ENCODE measurements at places on chromosomes 12 and 14.

DNA sequence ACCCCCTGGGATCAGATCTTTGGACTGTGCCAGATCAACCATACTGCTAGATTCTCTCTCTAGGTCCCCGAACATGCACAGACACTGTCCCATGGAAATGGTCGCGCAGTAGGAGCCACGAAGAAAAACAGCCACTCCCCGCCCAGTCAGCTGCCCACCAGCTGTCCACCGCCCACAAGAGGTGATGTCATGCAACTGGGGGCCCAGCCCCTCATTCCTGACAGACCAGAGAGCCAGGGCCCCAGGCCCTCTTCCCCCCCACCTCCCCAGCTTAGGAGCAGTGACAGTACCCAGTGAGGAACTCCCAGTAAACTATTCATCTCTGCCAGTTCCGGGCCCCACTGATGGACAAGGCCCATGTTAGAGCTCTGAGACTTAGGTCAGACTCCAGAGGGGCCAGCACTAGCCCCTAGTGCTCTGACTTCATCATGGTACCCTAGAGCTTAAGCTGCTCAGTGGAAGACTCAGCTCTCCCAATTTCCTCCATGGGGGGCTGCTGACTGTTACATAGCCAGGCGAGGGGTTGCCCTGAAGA is 3.7 kb upstream of the TAMALIN start:
- no peak for DNase-seq

GRCh38 chr12:40393026-40393425 is 168.2 kb downstream of the LRRK2 start:
- no peak for DNase-seq

DNA sequence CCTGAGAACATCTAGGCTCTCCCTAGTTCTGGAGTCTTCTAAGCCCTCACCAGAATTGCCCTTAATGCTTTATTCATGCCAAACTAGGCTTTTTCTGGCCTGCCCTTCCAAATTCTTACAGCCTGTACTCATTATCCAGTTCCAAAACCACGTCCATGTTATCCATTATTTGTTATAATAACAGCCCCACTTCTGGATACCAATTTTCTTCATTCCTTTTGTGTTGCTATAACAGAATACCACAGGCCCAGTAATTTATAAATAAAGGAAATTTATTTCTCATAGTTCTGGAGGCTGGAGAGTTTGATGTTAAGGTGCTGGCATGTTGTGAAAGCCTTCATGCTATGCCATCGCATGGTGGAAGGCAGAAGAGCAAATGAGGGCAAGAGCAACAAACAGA is 68.0 kb upstream of the AMIGO2 start:
- DNase-seq, result no peak

DNA sequence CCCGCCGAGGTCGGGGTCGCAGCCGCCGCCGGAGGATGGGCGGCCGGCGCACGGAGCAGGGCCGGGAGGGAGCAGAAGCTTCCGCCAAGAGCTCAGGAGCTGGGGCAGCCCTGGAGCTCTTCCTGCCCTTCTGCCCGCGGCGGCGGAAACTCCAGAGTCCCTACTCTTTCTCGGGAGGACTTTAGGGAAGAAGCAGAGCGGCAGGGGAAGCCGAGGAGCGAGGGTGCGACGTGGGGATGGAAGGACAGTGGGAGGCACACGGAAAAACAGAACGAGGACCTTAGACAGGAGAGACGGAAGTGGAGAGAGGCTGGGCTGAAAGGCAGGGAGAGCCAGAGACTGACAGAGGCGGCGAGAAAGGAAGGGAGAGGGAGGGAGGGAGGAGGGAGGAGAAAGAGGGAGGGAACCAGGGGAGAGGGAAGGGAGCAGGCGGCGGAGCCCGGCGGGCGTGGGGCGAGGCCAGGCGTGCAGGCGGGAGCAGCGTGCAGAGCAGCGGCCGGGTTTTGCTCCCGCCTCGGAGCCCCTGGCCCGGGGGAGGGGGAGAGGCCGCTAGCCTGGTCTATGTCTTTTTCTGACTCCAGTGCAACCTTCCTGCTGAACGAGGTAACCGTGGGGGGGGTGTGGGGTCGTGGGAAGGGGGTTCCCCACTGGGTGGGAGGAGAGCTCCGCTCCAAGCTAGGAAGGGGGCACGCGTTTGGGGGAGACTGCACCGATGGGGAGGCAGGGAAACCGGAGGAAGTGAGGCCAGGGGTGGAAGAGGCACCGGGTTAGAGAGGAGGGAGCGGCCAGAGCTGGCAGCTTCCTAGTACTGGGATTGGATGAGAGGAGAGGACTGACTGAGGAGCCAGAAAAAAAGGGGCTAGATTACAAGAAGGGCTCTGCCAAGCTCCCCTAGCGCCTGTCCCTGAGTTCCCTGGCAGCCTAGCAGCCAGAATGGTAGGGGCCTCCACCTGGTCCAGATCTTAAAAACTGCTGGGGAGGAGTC is 2.9 kb upstream of the CACNB3 start:
- DNase-seq, result no peak

- no peak for DNase-seq
Measured at GRCh38 chr12:122795807-122796206, 21.4 kb downstream of the CCDC62 start.

GRCh38 chr12:65279369-65280112 is 1.1 kb downstream of the MSRB3 start:
- no peak for DNase-seq

DNA sequence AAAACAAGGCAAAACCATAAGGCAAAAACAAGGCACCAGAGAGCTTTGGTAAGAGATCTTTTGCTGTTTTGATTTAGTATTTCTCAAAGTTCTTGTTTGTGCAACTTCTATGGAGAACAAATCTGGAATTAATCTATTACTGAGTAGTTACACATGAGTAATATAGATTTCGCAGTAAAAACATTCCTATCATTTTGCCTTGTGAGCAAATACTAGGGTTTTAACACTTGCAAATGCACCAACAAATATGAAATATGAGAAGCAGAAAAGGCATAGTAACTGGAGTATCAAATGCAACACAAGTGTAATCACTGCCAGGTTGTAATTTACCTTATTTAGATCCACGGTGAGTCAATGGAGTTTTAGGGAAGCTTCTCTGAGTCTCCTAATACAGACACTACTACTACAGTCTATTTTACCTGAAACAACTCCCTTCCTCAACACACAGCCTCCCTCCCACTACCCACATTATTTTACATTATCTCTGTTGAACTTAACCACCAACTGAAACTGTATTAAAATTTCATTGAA is 324.1 kb downstream of the FLRT2 start:
- no peak for DNase-seq

DNA sequence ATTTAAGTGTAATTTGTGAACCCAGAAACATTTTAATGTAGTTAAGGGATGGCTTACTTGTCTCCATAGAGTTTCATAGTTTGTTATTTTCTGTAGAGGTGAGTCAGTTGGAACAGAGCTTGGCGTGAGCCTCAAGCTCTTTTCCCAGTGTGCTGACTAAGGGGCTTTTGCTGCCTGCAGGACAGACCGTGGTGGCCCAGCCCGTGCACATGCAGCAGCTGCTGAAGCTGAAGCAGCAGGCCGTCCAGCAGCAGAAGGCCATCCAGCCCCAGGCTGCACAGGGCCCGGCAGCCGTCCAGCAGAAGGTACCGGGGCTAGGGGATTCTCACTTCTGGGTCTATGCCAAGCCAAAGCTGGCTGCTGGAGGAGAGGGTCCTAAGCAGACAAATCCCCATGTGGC is 76.9 kb downstream of the DDX51 start:
- DNase-seq, result no peak

- no peak for DNase-seq
Measured at GRCh38 chr12:131882804-131883520, 11.5 kb upstream of the ULK1 start.

GRCh38 chr12:92505254-92506231 is 197.2 kb upstream of the PLEKHG7 start:
- DNase-seq, result peak; percentile 38

- DNase-seq, result peak; percentile 24
Measured at GRCh38 chr12:10701131-10701681, 21.9 kb downstream of the YBX3 start.

DNA sequence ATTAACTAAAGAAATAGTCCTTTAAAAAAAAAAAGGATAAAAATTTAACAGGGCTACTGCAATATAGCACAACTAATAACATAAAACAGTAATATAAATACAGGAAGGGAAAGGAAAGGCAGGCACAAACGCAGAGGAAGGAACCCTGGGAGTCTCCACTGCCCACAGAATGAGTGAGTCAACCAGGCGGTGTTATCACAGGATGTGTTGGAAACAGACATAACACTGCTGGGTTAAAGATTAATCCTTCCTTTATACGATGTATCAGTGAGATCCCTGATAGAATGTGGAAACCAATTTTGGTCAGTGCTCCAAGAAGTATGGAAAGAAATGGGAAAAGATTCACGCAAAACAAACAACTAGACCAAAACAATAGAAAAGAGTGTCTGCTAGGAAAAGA is 47.9 kb downstream of the FGD6 start:
- DNase-seq, result no peak

DNA sequence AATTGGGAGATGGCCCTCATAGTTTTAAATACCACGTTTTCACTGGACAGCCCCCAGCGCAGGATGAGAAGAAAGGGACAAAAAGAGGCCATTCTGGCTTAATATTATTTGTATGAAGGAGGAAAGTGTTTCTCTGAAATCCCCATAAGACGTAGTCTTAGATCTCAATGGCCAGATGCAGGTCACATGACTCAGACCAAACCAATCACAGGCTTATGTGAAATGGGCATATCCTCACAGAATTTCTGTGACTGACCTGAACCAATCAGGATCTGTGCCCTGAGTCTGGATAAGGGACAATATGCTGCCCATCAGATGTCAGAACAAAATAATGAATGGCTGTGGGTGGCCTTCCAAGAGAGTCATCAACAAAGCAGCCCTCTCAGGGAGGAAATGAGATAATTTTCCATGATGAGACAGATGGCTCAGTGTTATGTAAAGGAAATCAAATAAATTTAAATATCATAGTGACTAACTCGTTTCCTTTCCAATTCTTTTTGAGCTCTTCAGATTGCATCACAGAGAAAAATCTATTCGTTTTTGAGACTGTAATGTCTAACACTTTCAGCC is 1009.5 kb upstream of the TMEM132C start:
- DNase-seq, result no peak

- no peak for DNase-seq
Measured at GRCh38 chr12:124419292-124420040, 124.6 kb downstream of the RFLNA start.

- DNase-seq, result no peak
Measured at GRCh38 chr14:34926552-34926951, 51.4 kb upstream of the BAZ1A start.

DNA sequence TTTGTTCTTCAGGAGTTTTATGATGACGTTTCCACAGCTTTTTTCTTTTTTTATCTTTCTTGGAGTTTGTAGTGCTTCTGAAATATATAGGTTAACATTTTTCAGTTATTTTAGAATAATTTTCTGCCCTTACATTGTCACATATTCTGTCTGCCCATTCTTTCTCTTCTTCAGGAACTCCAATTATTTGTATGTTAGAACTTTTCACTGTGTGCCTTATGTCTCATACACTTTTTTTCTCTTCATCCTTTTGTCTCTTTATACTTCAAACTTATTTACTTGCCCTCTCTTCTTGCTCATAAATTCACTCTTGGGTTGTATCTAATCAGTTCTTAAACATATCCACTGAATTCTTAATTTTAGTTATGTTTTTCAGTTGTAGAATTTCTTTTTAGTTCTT is 105.3 kb downstream of the ARID2 start:
- DNase-seq, result no peak

- DNase-seq, result no peak
Measured at GRCh38 chr14:77844802-77845201, 44.9 kb downstream of the ADCK1 start.

GRCh38 chr14:103019826-103020225 is 37.5 kb downstream of the CDC42BPB start:
- no peak for DNase-seq
